Iris pigment epithelial cell (primary cell): ENCODE measurements at places on chromosomes 12 and 14.

DNA sequence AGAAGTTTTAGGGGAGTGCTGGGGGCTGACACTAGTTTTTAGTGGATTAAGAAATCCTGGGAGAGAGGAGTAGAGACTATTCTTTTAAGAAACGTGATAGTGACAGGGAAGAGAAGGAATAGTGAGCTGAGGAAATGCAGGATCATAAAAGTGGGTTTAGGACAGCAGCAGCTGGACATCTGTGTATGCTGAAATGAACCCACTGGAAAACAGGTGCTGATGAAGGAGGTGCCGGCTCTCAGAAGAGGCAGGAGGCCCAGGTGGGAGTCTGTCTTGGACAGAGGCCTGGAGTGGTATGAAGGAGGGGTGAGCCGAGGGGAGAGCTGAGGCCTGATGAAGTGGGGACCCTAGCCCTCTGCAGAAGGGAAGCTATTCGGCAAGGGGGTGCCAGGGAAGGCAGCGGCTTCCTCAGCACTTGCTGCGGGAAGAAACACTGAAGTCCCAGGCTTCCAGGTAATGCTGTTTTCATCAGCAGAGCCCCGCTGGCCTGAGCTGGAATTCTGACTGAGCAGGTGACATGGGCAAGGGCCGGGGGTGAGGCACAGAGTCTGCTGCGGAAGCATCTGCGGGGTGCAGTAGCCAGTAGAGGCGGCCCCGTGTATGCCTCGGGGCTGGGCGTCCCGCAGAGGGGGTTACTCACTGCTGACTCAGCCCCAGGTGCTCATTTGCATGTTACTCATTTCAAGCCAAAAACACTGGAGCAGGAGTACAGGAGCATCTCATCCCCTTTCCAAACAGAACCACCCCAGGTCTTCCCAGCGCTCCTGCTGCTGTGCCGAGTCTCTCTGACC, 89.7 kb downstream of the TMCC3 start:
- DNase-seq, result peak; percentile 84

GRCh38 chr12:69512820-69513219, 42.6 kb downstream of the FRS2 start:
- DNase-seq, result peak; percentile 88

DNA sequence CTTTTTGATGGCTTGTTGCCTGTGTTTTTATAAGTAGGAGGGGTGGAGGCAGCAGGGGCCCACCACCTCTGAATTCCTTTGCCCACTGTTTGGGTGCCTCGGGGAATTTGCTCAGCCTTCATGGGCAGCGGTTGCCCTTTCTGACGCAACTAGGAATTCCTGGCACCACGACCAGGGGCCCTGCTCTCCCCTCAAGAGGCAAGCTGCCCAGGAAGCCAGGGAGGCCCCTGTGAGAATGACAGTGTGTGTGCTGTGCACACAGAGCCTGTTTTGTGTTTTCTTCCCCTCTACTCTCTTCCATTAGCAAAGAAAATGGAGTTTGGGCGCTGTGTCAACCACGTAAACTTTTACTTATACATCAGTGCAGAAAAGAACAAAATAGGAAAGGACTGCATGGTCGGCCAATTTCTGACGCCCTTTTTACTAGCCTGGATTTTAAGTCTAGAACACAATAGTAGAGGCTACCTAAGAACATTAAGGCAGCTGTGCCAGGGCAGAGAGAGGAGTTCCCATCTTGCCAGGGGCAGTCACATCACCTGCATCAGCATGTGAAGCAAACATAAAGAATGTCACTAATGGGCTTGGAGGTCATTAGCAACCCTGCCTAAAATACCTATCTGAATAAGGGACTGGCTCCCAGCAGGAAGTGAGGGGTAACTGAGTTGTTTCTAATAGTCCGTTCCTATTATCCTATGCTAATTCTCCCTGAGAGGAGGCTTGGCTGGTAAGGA, 17.9 kb upstream of the PTGR2 start:
- peak; percentile 27 for DNase-seq

- DNase-seq, result peak; percentile 41
Measured at GRCh38 chr12:101925935-101926334, 48.6 kb downstream of the DRAM1 start.

- no peak for DNase-seq
Measured at GRCh38 chr12:131347345-131347714, 363.6 kb upstream of the SFSWAP start.

GRCh38 chr12:9626291-9626690, 18.6 kb upstream of the KLRB1 start:
- DNase-seq, result peak; percentile 47

- DNase-seq, result no peak
Measured at GRCh38 chr12:77947746-77948145, 117.1 kb downstream of the NAV3 start.

GRCh38 chr14:99230208-99231151, 41.5 kb downstream of the BCL11B start:
- DNase-seq, result no peak

GRCh38 chr14:96847451-96847850, 50.3 kb downstream of the VRK1 start:
- no peak for DNase-seq

GRCh38 chr12:31627456-31628054, 31.9 kb upstream of the ETFBKMT start:
- no peak for DNase-seq

DNA sequence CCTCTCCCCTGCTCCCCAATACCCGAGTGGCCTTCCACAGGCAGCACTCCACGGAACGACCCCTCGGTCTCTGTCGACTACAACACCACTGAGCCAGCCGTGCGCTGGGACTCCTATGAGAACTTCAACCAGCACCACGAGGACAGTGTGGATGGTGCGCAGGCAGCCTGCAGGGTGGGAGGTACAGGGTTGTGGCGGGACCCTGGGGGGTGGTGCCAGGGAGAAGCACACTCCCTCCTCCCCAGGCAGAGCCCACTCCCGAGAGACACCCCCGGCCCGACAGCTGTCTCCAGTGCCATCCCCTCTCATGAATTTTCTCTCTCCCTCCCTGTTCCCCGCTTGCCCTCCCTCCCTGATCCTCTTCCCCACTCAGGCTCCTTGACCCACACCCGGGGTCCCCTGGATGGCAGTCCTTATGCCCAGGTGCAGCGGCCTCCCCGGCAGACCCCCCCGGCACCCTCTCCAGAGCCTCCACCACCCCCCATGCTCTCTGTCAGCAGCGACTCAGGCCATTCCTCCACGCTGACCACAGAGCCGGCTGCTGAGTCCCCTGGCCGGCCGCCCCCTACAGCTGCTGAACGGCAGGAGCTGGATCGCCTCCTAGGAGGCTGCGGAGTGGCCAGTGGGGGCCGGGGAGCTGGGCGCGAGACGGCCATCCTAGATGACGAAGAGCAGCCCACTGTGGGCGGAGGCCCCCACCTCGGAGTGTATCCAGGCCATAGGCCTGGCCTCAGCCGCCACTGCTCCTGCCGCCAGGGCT, 9.0 kb downstream of the TNS2 start:
- DNase-seq, result no peak

DNA sequence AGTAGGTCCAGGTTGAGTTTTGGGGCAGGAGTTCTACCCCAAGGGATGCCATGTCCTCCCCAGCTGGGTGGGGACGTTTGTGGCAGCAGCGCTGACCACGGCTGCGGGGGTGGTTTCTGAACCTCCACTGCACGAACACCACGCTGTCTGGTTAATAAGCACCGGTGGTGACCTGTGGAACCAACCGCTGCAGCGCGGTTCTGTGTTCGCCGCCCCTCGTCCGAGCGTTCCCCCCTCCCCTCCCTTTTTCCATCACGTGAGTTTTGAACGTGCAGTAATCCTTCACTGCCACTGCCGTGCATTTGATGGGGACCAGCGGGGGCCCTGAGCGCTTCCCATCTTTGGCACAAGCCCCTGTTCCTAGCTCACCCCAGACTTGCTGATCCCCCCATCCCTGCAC, 6.4 kb upstream of the ADSS1 start:
- DNase-seq, result no peak

DNA sequence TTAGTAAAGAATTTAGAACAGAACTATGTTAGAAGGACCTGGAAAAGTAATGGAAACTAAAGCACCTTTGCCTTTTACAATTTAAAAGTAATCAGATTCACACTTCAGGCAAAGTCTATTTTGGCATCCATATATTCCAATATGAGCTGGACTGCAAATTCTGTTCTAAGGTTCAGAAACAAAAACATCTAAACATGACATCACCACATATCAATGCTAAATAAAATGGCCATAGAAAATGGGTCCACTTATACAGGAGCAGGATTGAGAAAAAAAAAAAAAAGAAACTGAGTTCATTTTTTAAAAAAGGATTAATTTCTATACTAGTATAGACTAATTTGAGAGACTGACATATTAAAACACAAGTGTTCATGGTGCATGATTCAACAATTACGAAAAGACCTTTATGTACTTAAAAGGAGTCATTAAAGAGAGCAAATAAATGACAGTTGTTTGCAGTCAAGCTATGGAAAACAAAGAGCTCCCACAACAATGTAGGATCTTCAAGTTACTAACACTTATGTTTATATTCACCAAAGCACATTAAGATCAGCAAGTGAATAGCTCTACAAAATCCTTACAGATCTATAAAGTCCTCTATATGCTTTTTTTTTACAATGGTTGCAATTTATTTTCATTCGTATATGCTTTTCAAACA, 45.7 kb downstream of the DICER1 start:
- DNase-seq, result no peak

GRCh38 chr14:75751296-75751695, 90.2 kb downstream of the TTLL5 start:
- peak; percentile 53 for DNase-seq

DNA sequence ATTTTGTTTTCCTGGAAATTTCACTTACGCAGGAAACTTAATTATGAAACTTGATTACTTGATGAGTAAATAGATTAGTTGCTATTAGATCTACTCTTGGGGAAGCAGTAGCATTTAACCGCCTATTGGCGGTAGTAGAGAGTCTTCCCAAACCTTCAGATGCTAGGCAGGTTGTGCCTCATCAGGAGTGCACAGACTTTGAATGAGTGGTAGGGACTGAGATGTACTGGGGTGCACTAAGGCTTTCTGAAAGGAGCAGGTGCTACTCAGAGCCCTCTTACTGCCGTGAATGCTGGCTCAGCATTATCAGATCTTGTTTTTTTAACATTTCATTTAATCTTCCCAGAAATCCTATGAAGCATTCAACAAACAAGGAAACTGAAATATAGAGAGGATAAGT, 7.7 kb downstream of the GATC start:
- DNase-seq, result peak; percentile 31

GRCh38 chr14:96059519-96060135, 20.5 kb downstream of the C14orf132 start:
- DNase-seq, result no peak

DNA sequence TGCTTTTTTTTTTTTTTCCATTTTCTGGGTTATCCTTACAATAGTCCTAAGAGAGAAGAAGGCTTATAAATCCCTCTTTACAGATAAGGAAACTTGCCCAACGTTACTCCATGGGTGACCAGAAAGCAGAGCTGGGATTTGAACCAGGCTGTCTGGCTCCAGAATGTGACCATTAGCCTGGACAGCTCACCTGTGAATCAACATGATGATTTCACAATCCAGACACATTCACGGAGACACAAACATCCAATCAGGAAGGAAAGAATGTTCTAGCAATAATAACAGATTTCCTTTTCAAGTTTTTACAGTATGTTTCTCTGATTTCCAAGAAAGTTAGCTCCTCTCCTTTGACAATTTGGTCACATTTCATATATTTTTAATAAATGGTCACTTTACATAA, 118.3 kb downstream of the GALC start:
- no peak for DNase-seq

DNA sequence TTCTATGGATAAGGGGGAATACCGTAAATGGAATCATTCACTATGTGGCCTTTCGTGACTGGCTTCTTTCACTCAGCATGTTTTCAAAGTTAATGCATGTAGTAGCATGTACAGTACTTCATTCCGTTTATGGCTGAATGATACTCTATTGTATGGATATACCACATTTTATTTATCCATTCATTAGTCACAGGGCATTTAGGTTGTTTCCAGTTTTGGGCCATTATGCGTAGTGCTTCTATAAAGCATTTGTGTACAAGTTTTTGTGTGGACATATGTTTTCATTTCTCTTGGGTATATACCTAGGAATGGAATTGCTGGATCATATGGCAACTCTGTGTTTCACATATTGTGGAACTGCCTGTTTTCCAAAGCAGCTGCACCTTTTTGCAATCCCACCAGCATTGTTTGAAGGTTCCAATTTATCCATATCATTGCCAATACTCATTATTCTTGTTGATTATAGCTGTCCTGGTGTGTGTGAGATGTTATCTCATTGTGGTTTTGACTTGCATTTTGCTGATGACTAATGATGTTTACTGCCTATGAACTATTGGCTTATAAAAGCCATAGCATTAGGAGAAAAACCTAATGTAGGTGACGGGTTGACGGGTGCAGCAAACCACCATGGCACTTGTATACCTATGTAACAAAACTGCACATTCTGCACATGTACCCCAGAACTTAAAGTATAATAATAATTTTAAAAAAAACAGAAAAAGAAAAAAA, 45.5 kb downstream of the ATF7IP start:
- peak; percentile 63 for DNase-seq

GRCh38 chr12:65263777-65264176, 14.7 kb upstream of the MSRB3 start:
- peak; percentile 7 for DNase-seq

- DNase-seq, result no peak
Measured at GRCh38 chr12:125284945-125285685, 219.9 kb downstream of the AACS start.

- DNase-seq, result peak; percentile 98
Measured at GRCh38 chr12:51172515-51173431, at the start of gene TFCP2. TSS of gene TFCP2 (minus strand) at chr12:51173135. CDS start at chr12:51172422, 713 bp downstream.

DNA sequence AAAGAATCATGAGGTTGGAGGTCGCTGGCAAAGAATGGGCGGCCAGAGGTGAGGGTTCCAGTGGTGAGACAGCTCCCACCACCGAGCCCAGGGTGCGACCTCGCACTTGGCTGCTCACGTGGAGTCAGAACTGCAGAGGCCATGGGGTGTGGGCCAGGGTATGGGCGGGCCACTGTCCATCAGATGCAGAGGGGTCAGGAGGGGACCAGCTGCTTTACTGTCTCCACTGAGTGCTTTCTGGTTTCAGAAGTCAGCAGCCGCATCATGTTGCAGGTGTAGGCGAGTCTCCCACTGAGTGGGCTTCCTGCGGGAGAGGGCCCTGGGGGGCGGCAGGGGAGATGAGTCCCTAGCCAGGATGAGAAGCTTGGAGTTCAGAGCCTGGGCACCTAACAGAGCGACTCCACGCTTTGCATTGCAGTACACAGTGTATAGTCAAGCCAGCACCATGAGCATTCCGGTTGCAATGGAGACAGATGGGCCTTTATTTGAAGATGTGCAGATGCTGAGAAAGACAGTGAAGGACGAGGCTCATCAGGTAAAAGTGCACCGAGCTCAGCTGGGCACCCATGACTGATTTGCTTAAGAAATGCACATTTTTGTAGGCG, 46.9 kb upstream of the DYNC1H1 start:
- no peak for DNase-seq

GRCh38 chr14:50533806-50534205, 1.4 kb upstream of the MAP4K5 start:
- no peak for DNase-seq

DNA sequence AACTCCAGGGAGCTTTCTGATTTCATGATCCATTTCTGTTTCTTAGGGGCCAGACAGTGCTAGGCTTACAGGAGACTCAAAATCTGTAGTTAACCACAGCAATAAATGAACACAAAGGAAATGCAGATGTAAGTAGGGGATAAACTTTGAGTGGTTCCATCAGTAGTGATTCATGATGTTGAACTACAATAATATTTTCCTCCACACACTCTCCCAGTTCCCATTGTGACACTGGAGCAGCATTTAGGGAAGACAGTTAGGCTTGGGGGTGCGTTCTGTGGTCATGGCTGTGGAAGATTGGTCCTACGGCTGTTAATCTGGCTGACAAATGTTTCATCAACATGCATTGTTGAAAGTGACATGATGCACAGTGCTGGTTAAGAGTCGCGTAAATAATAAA, 66.9 kb downstream of the HMGA2 start:
- DNase-seq, result peak; percentile 54
